ENCODE measurements at places on chromosomes 7 and 10.
A peak's percentile ranks its signal among the peaks of the same experiment; 100 is the strongest.

DNA sequence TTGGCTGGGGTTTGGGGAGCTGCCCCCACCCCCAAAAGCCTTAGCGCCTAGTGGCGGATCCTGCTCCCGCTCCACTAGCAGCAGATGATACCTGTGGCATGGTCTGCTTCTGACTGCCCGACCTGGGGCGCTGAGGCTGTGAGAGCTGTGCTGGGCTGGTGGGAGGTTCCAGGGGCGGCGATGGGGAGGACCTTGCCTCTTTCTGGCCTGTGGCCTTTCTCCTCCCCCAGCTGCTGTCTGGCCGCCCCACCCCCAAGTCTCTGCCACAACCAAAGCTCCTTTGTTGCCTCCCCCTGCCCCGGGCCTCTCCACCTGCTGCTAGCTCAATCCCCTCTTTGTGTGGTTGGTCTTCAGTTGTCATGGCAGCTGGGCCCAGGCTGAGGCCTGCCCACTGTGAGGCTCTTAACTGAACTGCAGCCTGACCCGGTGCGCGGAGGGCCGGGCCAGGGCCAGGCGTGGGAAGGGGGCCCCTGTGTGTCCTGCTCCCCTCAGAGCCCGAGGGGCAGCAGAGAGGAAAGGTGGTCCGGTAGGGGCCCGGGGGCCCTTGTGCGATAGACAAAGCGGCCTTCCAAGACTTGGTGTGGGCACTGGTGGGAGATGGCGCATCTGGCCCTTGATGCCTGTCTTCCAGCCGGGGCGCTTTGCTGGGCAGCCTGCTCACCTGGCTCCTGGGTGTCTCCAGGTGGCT, 4.7 kb downstream of the ZNF775 start:
- H3K27me3 ChIP-seq = no peaks in the 10 kb centered on the region
- no peak overlapping the region for H3K4me3 ChIP-seq

- no peak for DNase-seq
- H3K4me1 ChIP-seq = no peaks in the 10 kb centered on the region
- no peak overlapping the region for H3K27ac ChIP-seq
- no peaks in the 10 kb centered on the region for H3K36me3 ChIP-seq
- peaks cover 3% of the 10 kb centered on the region for H3K27me3 ChIP-seq
- no peak overlapping the region for H3K4me3 ChIP-seq
Observed at GRCh38 chr10:34726862-34727261, 88.2 kb downstream of the PARD3 start.

DNA sequence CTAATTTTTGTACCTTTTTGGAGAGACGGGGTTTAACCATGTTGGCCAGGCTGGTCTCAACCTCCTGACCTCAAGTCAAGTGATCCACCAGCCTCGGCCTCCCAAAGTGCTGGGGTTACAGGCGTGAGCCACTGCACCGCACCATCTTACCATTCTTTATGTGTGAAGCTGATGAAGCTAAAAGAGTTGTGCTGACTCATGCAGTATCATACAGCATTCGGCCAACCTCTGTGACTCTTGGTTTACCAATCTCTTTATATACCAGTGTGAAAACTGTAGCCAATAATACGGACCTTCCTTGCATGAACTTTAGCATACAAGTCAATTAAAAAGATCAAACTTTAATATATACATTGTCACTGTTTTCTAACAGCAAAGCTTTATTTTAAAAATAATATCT, 878.2 kb upstream of the MBL2 start:
- no peak for DNase-seq
- no peak overlapping the region for H3K4me3 ChIP-seq
- H3K36me3 ChIP-seq = no peaks in the 10 kb centered on the region
- H3K27me3 ChIP-seq = no peaks in the 10 kb centered on the region
- H3K27ac ChIP-seq = no peak overlapping the region
- H3K4me1 ChIP-seq = no peaks in the 10 kb centered on the region

DNA sequence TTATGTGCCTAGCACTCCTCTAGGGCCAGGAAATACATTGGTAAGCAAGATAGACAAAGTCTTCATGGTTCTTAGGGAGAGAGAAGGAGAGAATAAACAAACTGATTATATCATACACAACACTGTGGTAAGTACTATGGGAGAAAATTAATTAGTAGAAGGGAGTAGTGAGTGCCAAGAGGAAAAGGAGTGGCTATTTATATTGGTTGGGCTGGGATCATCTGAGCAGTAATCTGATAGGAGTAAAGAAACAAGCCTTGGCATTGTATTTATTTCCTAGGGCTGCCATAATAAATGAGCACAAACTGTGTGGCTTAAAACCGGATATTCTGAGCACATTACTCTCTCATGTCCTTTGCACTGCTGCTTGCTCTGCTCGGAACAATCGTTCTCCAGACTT, 158.1 kb upstream of the PHF14 start:
- H3K4me1 ChIP-seq = no peaks in the 10 kb centered on the region
- no peak overlapping the region for H3K27ac ChIP-seq
- no peak overlapping the region for H3K4me3 ChIP-seq
- no peak for DNase-seq
- H3K27me3 ChIP-seq = no peaks in the 10 kb centered on the region

DNA sequence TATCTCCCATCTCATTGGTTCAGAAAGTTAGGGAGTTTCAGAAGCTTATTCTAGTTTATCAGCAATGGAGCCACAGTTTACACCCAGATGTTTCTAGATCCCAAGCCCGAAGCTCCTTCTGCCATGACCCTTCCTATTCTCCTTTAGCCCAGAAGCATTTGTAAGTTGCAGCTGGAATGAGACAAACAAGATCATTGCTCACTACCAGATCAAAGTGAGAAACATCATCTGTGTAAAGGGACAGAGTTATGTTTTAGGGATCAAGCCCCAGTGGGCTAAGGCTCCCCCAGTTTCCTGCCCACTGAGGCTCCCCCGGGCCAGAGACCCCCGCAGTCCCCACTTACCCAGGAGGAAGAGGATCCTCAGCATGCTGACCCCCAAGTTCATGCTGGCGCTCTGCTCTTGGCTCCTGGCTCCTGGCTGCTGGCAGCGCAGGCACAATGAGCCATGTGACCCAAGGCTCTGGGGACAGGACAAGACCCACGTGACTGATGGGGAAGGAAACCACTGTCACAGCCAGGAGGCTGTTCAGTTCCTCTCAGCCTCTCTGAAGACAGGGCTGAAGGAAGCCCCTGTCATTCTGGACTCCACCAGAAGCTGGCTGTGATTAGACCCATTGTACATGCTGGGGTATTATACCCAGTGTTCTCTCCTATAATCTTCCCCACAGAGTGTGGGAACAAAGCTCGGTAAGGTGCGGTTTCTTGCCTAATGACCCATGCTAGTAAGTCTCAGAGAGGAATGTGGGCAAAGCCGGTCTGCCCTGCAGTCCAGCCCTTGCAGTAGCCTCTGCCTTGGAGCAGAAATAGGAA, at the start of gene TMEM273:
Gene TMEM273, minus strand, starts transcription at position 442 of the 812 bp plus-strand sequence. Its CDS starts 55 bp downstream, at position 387.
- peak within 1 kb of the TSS; percentile 28 for H3K27ac ChIP-seq
- H3K4me3 ChIP-seq = peak within 1 kb of the TSS; percentile 67
- peaks cover 73% of the 10 kb centered on the region for H3K4me1 ChIP-seq
- H3K36me3 ChIP-seq = no peaks in the 10 kb centered on the region
- DNase-seq = peak; percentile 53

- no peak overlapping the region for H3K4me3 ChIP-seq
- peaks cover 67% of the 10 kb centered on the region for H3K36me3 ChIP-seq
- peak overlapping the region; percentile 25 for H3K27ac ChIP-seq
- H3K4me1 ChIP-seq = peaks cover 80% of the 10 kb centered on the region
- no peaks in the 10 kb centered on the region for H3K27me3 ChIP-seq
Observed at GRCh38 chr10:109912335-109913281, 10.7 kb downstream of the XPNPEP1 start.

DNA sequence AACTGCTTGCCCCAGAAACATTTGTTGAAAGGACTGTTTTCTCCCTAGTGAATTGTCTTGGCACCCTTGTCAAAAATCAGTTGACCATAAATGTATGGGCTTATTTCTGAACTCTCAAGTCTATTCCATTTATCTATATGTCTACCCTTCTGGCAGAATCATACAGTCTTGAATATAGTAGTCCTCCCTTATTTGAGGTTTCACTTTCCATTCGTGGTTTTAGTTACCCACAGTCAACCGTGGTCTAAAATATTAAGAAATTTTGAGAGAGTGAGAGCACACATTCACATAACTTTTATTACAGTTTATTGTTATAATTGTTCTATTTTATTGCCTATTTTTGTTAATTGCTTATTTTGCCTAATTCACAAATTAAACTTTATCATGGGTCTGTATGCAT, 17.4 kb upstream of the CEP41 start:
- no peaks in the 10 kb centered on the region for H3K27me3 ChIP-seq
- H3K4me3 ChIP-seq = no peak overlapping the region
- H3K27ac ChIP-seq = peak overlapping the region; percentile 6
- peaks cover 9% of the 10 kb centered on the region for H3K36me3 ChIP-seq

- no peak overlapping the region for H3K4me3 ChIP-seq
- H3K27ac ChIP-seq = no peak overlapping the region
- no peak for DNase-seq
Observed at GRCh38 chr10:82674036-82674435, 799.0 kb downstream of the NRG3 start.

- peaks cover 11% of the 10 kb centered on the region for H3K27me3 ChIP-seq
- no peak overlapping the region for H3K4me3 ChIP-seq
- H3K4me1 ChIP-seq = no peaks in the 10 kb centered on the region
- DNase-seq = no peak
Observed at GRCh38 chr10:116888380-116889055, 39.2 kb downstream of the ENO4 start.

DNA sequence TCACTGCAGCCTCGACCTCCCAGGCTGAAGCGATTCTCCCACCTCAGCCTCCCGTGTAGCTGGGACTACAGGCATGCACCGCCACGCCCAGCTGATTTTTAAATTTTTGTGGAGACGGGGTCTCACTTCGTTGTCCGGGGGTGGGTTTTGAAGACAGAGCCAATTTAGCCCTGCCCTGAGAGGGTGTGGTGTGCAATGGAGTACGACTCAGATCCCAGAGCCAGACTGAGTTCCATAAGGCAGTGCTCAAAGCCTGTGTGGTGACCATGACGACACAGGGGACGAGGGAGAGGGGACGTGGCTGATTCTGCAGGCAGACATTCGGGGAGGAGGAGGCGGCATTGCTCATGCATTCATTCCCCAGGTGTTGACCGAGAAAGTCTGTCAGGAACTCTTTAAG, 72.1 kb downstream of the ZMIZ1 start:
- no peak overlapping the region for H3K27ac ChIP-seq
- H3K36me3 ChIP-seq = peaks cover 15% of the 10 kb centered on the region
- H3K4me3 ChIP-seq = no peak overlapping the region
- H3K27me3 ChIP-seq = no peaks in the 10 kb centered on the region
- DNase-seq = no peak

GRCh38 chr10:122141821-122142640, 129.1 kb upstream of the BTBD16 start:
- no peaks in the 10 kb centered on the region for H3K36me3 ChIP-seq
- DNase-seq = no peak
- H3K27me3 ChIP-seq = peaks cover 6% of the 10 kb centered on the region
- no peak overlapping the region for H3K27ac ChIP-seq

GRCh38 chr7:123231021-123232000, 31.5 kb upstream of the SLC13A1 start:
- no peaks in the 10 kb centered on the region for H3K4me1 ChIP-seq
- H3K4me3 ChIP-seq = no peak overlapping the region
- H3K36me3 ChIP-seq = no peaks in the 10 kb centered on the region
- DNase-seq = no peak
- no peak overlapping the region for H3K27ac ChIP-seq
- no peaks in the 10 kb centered on the region for H3K27me3 ChIP-seq

GRCh38 chr10:484925-485661, 204.4 kb downstream of the DIP2C start:
- H3K27me3 ChIP-seq = peaks cover 10% of the 10 kb centered on the region
- H3K4me1 ChIP-seq = peaks cover 20% of the 10 kb centered on the region
- H3K27ac ChIP-seq = peak overlapping the region; percentile 95
- no peaks in the 10 kb centered on the region for H3K36me3 ChIP-seq
- peak overlapping the region; percentile 80 for H3K4me3 ChIP-seq

DNA sequence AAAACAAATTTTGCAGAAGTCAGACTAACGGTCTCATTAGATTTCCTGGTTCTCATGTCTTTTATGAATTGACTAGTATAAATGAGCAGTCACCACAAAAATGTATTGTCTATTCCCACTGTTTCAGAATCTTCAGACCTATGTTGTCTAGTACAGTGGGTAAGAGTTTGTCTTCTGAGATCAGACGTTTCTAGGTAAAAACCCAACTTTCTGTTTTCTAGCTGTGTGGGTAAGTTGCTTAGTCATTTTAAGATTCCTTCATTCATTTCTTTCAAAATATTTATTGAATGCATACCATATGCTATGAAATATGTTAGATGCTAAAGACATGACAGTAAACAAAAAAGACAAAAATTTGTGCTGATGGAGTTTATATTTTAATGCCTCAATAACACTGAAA, 156.3 kb downstream of the POLR1F start:
- no peaks in the 10 kb centered on the region for H3K4me1 ChIP-seq
- no peak overlapping the region for H3K4me3 ChIP-seq
- no peaks in the 10 kb centered on the region for H3K27me3 ChIP-seq
- DNase-seq = no peak

GRCh38 chr7:10798044-10798443, 175.6 kb upstream of the PHF14 start:
- DNase-seq = no peak
- no peaks in the 10 kb centered on the region for H3K4me1 ChIP-seq
- no peak overlapping the region for H3K4me3 ChIP-seq
- H3K27ac ChIP-seq = no peak overlapping the region

DNA sequence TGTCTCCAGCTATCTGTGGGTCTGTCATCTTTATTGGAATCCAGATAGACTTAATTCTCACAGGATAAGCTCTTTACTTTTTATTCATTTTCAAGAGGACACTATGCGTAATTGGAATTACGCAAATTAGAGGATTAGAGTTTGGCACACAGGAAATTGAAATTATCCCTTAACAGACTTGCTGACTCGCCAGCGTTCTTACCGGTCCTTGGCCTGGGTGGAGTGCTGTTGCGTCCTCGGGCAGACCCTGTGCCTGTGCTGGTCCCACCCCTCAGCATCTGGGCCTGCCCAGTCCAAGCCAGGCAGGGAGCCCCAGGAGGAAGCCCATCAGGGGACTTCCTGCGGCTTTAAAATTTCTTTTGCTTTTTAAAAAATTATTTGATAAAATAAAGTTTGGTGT, 101.8 kb downstream of the MKI67 start:
- peaks cover 11% of the 10 kb centered on the region for H3K4me1 ChIP-seq
- peaks cover 28% of the 10 kb centered on the region for H3K27me3 ChIP-seq
- H3K36me3 ChIP-seq = no peaks in the 10 kb centered on the region

DNA sequence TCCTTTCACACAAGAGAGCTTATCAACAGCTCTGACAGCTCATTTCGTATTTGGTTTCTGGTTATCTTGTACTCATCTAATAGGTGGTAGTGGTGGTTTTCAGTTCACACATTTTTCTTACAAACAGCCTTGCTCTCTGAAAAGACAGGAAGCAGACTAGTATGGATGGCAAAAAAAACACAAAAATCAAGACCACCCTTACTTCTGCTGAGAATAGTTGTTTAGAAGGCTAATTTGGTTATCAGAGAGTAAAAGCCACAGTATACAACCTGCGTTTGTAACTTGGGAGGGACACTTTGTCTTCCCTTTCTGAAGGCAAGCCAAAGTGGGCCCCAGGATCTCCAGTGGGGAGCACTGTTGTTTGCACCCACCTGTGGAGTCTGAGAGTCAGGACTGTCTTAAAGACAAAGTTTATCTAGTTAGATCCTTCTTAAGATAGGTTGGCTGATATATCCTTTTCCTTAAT, 68.0 kb downstream of the PIP4K2A start:
- H3K27ac ChIP-seq = peak overlapping the region; percentile 93
- peaks cover 89% of the 10 kb centered on the region for H3K4me1 ChIP-seq
- no peaks in the 10 kb centered on the region for H3K27me3 ChIP-seq
- H3K4me3 ChIP-seq = peak overlapping the region; percentile 51
- peaks cover 57% of the 10 kb centered on the region for H3K36me3 ChIP-seq

- no peak overlapping the region for H3K27ac ChIP-seq
- H3K4me1 ChIP-seq = no peaks in the 10 kb centered on the region
- no peak for DNase-seq
Observed at GRCh38 chr7:149377386-149377785, 83.5 kb downstream of the ZNF777 start.

- H3K4me1 ChIP-seq = no peaks in the 10 kb centered on the region
- no peak overlapping the region for H3K27ac ChIP-seq
- no peak for DNase-seq
- H3K36me3 ChIP-seq = no peaks in the 10 kb centered on the region
Observed at GRCh38 chr10:94292434-94293090, 70.2 kb downstream of the NOC3L start.

Measured in activated naive CD4-positive, alpha-beta T cell treated with anti-CD3 and anti-CD28 coated beads, Interleukin-2, amount 10 ng/mL, durations not matched to agents 7 days and 5 days (primary cell).